Mesenteric fat pad (tissue), 1 donor: ENCODE measurements at places on chromosomes 1 and 21. TPM values are rescaled to one million over a fixed set of nuclear protein-coding genes. Genes with fewer than 3 reads are reported as not detected.

- DNase-seq, result no peak
These were observed 236.0 kb upstream of the POGK start for GRCh38 chr1:166603296-166603695.

Gene SLC16A4
- total RNA-seq, result 7.2 TPM

Gene REN
- 1.3 TPM for total RNA-seq

DNA sequence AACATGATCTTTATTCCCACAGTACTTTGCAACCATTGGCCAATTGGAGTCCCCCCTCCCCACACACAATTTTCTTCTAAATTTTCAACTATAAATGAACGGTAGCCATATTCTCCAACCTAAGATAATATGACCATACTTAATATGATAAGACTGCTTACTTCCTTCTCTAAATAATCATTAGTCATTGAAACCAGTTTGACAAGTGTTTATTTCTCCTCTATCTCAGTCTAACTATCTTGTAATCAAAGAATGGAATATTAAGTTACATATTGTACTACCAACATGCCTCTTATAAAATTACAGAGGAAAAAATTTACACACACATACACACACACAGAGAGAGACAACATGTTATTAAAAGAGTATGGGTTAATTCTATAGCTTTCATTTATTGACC, 567.4 kb upstream of the TMPRSS15 start:
- no peak for DNase-seq
